ENCODE measurements at places on chromosomes 1 and 21.

GRCh38 chr1:239558559-239558958, 172.2 kb downstream of the CHRM3 start:
- no peak for DNase-seq

- no peak for DNase-seq
Measured at GRCh38 chr1:115537415-115537814, 104.4 kb upstream of the VANGL1 start.

DNA sequence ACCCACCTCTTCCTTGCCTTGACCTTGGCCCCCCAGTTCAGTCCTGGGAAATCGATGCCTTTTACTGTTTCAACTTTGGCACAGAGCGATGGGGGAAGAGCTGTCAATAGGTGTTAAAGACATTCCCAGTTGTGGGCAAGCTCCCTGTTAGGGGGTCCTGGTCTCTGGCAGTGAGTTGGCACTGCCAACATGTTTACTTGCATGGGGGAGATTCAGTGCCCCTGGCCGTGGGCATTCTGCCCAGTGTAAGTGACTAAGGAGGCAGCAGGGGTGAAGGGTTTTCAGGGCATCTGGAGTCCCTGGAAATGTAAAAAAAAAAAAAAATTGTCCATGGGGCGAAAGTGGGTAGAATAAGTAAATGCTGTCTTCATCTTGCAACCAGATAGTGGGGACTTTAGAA, 407.0 kb downstream of the PTPRU start:
- peak; percentile 4 for DNase-seq

DNA sequence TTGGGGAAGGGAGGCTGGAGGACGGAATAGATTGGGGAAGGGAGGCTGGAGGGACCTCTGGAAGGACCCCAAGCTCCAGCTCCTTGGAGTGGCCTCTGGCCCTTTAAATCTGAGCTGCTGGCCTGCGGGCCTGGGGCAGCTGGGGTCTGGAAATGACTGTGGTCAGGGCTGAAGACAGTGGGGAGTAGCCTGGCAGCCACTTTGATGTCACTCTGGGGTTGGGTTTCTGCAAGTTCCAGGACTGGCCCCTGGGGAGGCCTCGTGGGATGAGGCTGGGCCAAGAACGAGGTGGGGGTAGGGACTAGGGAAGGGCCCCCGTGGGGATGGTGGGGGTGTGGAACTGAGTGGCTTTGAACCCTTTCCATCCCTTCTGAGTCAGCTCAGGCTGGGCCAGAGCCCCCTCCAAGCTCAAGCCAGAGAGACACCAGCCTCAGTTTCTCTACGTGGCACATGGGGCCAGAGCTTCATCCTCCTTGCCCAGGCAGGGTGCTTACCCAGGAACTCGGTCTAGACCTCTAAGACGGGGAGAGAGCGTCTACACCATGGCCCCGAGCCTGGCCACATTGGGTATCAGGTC, 59.7 kb downstream of the ALPL start:
- DNase-seq: no peak

- DNase-seq: no peak
Measured at GRCh38 chr1:173779936-173780335, 44.5 kb upstream of the DARS2 start.

- DNase-seq: no peak
Measured at GRCh38 chr1:205601205-205601604, 30.6 kb downstream of the ELK4 start.

DNA sequence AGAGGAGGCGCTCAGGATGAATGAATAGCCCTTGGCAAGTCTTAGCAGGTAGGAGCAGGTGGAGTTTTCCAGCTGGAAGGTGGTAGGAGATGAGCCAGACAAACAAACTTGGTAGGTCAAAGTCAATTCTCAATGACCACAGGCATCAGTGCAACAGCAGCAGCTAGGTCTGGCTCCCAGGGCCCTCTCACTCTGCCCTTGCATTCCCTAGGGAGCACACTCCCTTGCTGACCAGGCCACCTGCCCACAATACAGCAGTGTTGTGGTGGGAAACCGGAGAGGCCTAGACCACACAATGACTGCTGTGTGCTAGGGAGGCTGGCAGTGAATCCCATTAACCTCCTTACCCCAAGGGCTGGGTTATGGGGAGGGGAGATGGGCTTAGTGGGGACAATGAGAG, 13.0 kb upstream of the PAQR6 start:
- DNase-seq: no peak

- DNase-seq: peak; percentile 15
Measured at GRCh38 chr1:93681101-93681988, at the start of gene BCAR3. Gene BCAR3 (minus strand): TSS chr1:93681837. CDS start chr1:93674930, 6,907 bp downstream.

DNA sequence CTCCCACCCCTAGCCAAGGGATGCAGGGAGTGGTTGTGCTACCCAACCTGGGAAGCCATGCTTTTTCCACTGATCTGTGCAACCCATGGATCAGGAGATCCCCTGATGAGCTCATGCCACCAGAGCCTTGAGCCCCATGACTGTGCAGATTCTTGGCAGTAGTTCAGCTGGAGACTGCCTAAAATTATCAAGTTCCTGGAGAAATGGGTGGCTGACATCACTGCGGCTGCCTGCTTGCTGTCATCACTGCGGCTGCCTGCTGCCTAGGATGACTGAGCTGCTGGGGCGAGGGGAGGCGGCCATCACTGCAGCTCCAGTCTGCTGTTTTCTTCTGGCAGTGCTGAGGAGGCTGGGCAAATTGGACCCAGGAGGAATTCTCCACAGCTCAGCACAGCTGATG, 159.2 kb downstream of the AGBL4 start:
- no peak for DNase-seq

DNA sequence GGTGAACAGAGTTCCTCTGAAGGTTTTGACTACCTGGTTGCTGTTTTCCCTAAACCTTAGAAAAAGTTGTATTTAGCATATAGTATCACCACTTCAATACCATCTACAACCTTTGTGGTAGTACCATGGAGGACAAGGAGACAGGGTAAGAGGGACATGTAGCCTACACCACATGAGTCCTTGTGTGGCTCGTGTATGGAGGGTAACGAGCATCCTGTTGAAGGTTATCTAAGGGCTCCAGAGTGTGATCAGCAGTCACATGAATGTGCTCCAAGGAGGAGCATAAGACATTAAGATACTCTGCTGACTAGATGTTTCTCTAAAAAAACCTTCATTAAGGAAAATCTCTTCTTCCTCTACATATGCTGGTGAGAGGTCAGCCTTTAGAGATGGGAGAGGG, 67.3 kb downstream of the VCAM1 start:
- DNase-seq: no peak

DNA sequence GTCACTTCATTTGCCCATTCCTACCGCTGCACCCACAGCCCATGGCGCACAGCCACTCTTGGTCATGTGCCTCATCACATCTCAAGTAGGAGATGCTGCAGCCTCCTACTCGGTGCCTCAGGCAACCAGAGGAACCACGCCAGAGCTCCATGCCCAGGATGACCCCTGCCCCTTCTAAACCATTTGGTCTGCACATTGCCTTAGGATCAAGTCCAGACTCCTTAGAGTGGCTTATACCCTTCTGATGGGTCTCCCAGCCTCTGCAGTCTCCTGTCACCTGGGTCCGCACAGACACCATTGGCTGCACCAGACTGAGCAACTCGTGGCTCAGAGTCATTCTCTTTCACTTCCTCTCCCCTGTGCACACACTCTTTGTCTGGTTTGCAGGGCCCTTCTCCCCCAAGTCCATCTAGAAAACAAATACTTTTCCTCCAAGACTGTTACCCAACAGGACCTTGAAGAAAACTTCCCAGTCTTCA, 2.2 kb upstream of the ADORA3 start:
- no peak for DNase-seq

GRCh38 chr1:201268604-201269151, 14.6 kb upstream of the PKP1 start:
- no peak for DNase-seq

DNA sequence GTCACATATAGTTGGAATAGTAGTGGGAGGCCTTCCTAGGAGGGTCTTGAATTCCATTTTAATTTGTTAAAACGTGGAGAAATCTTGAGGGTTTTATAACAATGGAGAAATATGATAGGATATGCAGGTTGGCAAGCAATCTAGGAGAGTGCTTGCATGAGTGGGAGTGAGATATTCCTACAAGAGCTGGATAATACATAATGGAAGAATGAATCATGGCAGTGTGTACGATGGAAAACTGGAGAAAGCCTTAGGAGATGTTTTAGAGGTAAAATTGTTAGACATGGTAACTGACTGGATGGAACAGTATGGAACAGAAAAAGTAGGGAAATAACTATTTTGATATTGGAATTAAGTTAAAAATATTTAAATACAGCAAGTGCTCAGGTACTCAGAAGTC, 352.4 kb downstream of the PTBP2 start:
- no peak for DNase-seq

GRCh38 chr1:191579019-191579418, 579.2 kb upstream of the RGS18 start:
- DNase-seq: no peak

- no peak for DNase-seq
Measured at GRCh38 chr1:66739401-66740157, 12.7 kb upstream of the DYNLT5 start.

- no peak for DNase-seq
Measured at GRCh38 chr1:221565711-221566110, 176.2 kb downstream of the DUSP10 start.

DNA sequence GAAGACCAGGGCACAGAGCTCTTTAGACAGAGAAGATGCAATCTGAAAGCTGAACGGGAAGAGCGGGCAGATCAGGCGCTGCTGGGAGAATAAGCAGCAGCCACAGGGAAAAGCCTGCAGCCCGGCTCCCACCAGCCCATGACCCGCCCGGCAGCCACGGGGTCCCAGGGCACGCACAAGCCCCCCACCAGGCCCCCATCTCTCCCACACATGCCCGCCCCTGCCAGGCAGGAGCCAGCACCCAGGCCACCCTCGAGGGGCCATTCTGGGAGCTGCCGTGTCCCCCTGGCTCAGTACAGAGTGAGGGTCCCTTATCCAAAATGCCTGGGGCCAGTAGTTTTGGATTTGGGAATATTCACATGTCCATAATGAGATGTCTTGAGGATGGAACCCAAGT, 16.3 kb downstream of the SLC19A1 start:
- no peak for DNase-seq

DNA sequence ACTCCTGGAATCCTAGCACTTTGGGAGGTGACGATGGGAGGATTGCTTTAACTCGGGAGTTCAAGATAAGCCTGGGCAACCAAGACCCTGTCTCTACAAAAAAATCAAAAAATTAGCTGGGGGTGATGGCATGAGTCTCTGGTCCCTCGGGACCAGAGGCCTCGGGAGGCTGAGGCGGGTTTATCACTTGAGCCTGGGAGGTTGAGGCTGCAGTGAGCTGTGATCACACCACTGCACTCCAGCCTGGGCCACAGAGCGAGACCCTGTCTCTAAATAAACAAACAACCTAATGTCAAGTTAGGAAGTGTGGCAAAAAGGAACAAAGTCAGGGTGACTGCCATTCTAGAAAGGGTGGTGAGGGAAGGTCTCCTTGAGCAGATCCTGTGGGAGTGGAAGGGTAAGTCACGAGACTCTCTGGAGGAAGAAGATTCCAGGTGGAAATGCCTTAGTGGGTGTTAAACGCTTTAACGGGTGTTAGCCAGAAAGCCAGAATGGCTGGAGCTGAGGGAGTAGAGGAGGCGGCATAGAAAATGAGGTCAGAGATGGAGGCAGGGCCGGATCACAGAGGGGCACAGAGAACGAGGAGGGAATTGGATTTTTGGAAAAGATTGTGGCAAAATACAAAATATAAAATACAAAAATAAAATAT, 62.2 kb upstream of the ATP5PO start:
- no peak for DNase-seq

DNA sequence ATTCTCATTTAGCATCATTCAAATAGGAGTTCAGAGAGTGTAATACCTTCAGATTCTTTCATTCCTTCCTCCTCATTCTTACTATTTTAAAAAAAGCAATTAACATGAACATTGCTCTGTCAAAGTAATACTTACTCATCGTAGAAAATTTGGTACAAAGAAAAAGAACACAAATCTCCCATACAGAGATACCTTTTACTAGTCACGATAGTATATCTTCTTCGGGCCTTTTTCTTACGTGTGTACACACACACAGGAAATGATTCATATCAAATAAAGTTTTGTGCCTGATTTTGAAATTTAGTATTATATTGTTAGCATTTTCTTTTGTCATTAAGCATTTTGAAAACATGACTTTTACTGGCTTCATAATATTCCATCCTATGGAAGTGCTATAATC, 52.9 kb downstream of the NCF2 start:
- DNase-seq: no peak

GRCh38 chr1:116945996-116946395, 36.3 kb downstream of the PTGFRN start:
- DNase-seq: no peak

DNA sequence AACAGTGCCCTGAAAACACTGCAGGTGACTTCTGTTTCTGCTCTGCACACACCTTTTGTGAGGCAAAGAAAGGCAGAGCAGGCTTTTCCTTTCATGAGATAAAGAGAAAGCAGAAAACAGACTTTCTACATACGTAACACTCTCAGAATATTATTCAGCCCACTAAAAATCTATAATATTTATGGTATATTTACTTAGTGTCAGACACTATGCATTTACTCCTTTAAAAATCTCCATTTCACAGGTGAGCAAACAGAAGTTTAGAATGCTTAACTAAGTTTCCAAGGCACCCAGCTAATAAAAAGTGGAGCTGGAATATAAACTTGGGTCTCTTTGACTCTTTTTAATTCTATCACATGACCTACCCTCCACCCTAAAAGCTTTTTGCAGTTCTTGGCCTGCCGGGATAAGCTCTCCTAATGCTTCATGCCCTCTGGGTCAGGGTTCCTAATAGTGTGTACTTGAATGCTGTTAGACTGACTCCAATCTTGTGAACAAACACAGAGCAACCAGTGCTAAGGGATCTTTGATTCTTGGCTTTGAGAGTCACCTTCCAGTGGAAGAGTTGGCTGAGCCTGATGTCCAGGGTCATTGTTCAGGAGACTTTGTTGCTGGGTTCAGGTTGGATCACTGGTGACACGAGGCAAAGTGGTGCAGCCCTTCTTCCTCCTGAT, 27.2 kb downstream of the PROK1 start:
- no peak for DNase-seq

- no peak for DNase-seq
Measured at GRCh38 chr1:41542196-41542930, 57.9 kb upstream of the EDN2 start.

DNA sequence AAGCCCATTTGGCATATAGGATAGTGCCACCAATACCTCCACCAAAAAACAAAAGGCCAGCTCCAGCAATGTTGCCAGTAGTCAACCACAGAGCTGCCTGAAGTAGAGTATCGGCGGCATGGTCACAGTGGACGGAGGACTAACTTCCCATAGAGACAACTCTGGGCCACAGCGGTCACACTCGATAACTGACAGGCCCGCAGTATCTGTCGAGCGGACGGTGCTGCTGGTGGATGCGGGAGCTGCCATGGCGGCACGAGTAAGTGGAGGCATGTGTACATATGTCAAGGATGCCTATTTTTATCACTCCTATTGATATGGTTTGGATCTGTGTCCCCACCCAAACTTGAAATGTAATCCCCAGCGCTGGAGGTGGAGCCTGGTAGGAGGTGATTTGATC, 4.1 kb downstream of the KRTAP12-1 start:
- DNase-seq: no peak
